ENCODE measurements at places on chromosomes 16 and 17.

GRCh38 chr16:54177862-54178477 lies 108.6 kb downstream of the IRX3 start:
- no peak for DNase-seq

GRCh38 chr16:57361404-57361803 lies 2.8 kb downstream of the CCL22 start:
- DNase-seq: no peak

GRCh38 chr17:39000021-39000601 lies 32.9 kb upstream of the FBXO47 start:
- DNase-seq: no peak

GRCh38 chr17:79865351-79866210 lies 26.3 kb upstream of the CBX4 start:
- DNase-seq: no peak

GRCh38 chr16:77387815-77388209 lies 47.0 kb downstream of the ADAMTS18 start:
- no peak for DNase-seq

DNA sequence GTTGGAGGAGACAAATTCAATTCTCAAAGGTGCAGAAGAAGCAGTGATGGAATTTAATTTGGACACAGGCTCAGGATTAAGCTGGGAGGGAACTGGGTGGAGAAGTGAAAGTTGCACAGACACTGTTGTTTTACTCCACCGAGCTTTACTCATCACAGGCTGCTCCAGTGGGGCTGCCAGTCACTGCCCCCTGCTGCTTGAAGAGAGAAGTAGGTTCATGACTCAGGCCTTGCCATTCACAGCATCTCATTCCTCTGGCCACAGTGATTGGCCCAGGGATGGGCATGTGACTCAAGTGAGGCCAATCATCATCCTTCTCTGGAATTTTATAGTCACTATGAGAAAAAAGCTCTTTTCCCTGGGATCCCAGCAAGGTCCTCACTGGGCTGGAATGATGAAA lies 11.8 kb downstream of the GNAO1 start:
- DNase-seq: peak; percentile 70

GRCh38 chr16:75000481-75001081 lies 1.8 kb downstream of the ZNRF1 start:
- DNase-seq: no peak

DNA sequence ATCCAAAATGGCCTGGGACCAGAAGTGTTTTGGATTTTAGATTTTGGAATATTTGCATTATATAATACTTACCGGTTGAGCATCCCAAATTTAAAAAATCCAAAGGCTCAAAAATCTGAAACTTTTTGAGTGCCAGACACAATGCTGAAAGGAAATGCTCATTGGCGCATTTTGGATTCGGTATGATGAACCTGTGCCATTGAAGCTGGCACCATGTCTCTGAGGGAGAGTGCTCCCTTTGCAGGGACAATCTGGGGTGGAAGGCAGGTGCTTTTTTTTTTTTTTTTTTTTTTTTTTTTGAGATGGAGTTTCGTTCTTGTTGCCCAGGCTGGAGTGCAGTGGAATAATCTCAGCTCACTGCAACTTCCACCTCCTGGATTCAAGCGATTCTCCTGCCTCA lies 17.7 kb downstream of the SMTNL2 start:
- DNase-seq: no peak

GRCh38 chr16:81447383-81448101 lies 2.9 kb downstream of the CMIP start:
- DNase-seq: no peak

- no peak for DNase-seq
These were observed 22.1 kb downstream of the MPRIP start for GRCh38 chr17:17064322-17064721.

DNA sequence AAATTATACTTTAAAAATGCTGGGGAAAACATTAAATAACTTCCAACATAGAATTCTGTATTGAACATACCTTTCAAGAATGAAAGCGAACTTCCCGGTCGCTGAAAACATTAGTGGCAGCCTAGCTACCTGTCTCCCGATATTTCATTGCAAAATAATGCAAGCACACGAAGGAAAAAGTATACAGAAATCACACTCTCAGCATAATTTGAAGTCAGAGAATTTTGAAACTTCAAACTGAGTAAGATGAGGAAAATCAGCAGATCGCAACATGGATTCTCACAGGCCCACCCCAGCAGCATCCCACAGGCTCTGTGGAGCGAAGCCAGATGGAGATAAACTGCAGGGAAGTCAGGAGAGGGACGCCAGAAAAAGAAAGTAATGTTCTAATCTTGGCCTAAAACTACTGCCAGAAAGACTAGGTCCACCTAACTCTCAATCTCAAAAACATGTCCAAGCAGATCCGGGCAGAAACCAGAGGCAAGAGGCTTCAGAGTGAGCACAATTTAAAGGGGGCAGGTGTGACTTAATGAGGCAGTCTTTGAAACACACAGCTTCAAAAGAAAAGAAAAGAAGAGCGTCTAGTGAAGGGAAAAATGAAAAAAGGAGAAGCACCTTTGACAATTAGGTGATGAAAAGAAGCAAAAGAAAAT lies 4.8 kb upstream of the GOSR1 start:
- no peak for DNase-seq

DNA sequence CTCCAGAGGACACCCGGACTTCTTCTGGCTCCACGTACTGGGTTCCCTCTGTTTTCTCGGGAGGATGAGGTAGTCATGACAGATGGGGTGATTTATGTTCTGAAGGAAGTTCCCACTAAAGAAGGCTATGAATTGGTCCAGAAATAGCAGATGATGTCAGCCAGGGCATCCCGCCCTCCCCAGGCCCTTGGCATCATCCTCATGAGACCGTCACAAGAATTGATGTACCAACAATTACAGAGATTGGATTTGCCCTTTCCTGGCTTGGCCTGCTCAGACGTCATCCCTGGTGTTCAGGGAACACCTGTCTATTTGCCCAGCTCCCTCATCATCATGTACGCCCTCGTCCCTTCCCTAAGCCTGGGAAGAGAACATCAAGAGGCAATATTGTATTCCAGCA lies 102.8 kb upstream of the CCL1 start:
- no peak for DNase-seq

DNA sequence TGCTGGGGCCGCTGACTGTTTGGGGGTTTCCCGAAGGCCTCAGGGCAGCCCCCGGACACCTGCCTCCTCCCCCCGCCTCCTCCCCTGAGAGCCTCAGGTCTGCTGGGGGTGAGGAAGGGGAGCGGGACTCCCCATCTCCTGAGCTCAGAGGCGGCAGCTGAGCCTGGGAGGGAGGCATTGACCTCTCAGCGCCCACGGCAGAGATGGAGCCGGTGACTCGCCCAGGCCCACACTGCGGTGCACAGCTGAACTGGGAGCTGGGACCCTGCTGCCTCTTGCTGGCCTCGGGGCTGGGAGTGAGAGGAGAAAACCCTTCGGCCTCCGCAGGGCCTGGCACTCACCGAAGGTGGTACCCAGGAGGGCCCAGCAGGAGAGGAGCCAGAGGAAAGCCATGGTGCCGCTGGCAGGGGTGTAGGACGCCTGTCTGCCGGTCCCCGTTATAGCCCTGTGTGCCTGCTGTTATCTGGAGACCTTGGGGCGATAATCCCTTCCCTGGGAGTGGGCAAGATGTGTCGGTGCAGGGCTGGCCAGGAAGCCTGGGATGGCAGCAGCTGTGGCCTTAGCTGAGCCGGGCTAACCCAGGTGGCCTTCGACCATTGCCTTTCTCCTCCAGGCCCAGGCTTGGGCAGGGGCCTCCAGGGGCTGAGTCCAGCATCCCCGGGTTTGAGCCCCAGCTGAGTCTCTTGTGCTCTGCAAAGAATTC lies at the start of gene CTRB2:
Gene CTRB2 (minus strand): TSS at position 413 of the 703 bp plus-strand sequence. CDS start 20 bp downstream, at position 393.
- DNase-seq: no peak

DNA sequence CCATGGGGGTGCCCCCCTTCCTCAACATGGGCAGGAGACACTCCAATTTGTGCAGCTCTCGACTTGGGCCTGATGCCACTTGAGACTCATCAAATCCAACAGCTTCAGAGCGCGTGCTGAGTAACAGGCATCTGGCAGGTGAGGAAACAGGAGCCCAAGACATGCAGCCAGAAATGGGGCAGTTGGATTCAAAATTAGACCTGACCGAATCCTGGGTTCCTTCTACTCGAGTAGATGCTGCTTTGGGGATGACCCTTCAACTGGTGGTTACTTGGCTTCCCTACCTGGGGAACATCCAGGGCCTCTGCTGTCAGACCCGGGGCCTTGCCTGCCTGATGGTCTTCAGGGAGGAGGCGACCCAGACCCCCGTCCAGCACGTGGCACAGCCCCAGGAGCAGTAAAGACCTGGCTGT lies 488 bp upstream of the NTN3 start:
- DNase-seq: no peak

GRCh38 chr17:49963626-49964302 lies 5.2 kb upstream of the DLX4 start:
- DNase-seq: no peak

GRCh38 chr16:71288570-71288889 lies 672 bp downstream of the CMTR2 start:
- no peak for DNase-seq

GRCh38 chr17:59745040-59745439 lies 37.6 kb downstream of the VMP1 start:
- no peak for DNase-seq

GRCh38 chr17:79942011-79942405 lies 93.7 kb downstream of the TBC1D16 start:
- DNase-seq: no peak

- no peak for DNase-seq
These were observed 694.4 kb downstream of the MAF start for GRCh38 chr16:78906135-78906534.

GRCh38 chr16:1550696-1551095 lies 17.2 kb downstream of the TMEM204 start:
- no peak for DNase-seq

DNA sequence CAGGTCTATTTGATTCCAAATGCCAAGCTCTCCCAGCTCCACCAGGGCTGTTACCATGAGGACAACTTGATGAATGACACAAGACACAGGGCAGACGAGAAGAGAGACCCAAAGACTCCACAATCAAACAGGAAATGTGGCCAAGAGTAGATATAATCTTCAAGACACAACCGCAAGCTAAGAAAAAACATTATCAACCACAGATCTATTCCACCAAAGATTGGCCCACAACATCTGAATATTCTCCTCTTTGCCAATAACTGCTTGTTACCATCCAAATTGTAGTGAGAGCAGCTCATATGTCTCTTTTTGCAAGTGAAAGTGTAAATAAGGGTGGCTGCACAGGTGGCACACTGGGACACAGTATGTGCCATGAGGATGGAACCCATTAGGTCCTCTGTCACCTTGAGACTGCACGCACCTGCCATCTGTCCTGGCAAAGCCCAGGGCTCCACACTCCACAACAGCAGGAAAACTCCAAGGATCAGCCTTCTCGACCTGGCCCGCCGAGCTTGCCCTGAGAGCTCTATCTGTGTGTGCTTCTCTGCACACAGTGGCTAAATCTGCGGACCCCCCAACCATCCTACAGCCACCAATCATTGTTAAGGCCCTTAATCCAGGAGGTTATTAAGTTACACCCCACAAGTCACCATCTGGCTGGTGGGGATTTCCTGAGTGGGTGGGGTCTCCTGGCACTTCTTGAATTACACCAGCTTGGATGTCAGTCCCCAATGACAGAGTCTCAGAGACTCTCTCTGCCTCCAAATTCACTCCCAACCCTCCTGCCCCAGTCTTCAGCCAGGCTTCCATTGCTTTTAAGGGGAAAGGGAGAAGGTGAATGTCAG lies 50.5 kb downstream of the DYNLRB2 start:
- DNase-seq: peak; percentile 17

GRCh38 chr17:31564883-31565301 lies 173.4 kb downstream of the RAB11FIP4 start:
- no peak for DNase-seq

- no peak for DNase-seq
These were observed 471 bp downstream of the PARD6A start for GRCh38 chr16:67661101-67661761.

GRCh38 chr16:10338426-10338825 lies 47.4 kb upstream of the ATF7IP2 start:
- DNase-seq: no peak

DNA sequence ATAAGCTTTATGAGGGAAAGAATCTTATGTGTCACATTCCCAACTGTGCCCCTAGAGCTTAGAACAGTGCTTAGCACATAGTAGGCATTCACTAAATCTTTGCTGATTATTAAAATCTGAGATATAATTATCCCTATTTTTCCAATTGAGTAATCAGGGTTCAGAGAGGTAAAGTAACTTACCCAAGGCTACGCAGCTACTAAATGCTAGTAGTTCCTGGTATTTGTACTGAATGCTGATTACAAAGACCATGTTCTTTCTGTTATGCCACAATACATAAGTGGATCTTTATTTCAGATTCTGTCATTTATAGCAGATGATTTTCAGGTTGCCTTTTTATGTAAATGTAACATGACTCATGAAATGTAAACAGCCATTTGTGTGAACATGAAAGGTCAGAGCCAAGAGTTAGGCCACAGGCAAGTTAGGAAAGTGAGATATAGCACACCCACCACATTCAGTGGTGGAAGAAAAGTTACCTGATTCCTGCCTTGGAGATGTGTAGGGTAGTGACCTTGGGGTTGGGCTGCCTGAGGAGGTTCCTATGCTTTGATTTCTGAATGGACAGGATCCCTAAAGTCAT lies 77.2 kb downstream of the FTO start:
- DNase-seq: no peak

- no peak for DNase-seq
These were observed 32.8 kb downstream of the RNF157 start for GRCh38 chr17:76207275-76208059.

- no peak for DNase-seq
These were observed 4.3 kb downstream of the CAMKK1 start for GRCh38 chr17:3888343-3889171.

DNA sequence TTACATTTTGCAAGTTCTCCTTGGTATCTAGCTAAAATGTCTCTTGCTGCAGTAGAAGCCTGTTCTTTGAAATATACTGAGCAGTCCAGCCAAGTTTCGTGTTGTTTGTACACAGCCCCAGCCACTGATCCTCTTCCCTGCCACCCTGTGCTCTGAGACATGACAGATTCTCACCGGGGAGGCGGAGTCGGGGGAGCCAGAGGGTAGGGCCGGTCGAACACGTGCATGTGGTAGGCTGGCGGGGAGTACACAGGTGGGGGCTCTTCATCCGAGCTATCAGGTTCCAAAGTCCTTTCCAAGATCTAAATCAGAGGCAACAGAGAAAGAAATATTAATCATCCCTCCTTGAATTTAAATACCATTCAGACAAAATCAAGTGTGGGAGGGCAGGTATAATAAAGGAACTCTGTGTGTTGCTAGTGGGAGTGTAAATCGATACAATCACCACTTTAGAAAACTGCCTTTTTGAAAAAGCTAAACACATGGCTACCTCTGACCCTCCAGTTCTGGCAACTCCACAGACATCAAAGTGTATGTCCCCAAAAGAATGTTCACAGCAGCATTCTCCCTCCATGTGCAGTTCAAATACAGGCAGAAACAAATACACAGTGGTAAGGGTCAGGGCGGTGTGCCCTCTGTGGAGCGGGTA lies 29.7 kb upstream of the MRPS23 start:
- DNase-seq: peak; percentile 14
